Hypothalamus (tissue), 51 donors: ENCODE measurements at places on chromosomes 4 and X.

DNA sequence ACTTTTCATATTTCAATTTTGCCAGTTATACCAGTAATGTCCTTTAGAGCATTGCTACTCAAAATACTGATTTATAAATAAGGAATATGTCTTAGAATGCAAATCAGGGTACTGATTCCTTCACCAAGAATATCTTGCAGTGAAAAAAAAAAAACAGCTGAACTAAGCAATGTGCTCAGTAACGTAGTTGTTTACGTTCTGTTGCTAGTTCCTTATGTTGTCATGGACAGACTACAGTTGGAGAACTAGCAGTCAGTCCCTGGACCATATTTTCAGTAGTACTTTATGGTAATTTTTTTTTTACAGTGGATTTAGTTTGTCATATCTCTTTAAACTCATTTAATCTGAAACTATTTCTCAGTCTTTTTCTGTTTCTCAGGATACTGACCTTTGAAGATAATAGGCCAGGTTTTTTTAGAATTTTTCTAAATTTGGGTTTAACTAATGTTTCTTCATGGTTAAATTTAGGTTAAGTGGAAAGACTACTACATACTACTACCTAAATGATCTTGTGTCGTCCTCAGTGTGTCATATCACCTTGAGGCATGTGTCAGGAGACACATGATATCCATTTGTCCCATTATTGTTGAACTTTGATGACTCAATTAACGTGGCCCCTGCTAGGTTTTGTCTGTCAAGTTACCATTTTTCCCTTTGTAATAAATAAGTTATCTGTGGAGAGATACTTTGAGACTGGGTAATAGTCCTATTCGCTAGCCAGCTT is 21.0 kb downstream of the SMARCAD1 start:
- DNase-seq = no peak

DNA sequence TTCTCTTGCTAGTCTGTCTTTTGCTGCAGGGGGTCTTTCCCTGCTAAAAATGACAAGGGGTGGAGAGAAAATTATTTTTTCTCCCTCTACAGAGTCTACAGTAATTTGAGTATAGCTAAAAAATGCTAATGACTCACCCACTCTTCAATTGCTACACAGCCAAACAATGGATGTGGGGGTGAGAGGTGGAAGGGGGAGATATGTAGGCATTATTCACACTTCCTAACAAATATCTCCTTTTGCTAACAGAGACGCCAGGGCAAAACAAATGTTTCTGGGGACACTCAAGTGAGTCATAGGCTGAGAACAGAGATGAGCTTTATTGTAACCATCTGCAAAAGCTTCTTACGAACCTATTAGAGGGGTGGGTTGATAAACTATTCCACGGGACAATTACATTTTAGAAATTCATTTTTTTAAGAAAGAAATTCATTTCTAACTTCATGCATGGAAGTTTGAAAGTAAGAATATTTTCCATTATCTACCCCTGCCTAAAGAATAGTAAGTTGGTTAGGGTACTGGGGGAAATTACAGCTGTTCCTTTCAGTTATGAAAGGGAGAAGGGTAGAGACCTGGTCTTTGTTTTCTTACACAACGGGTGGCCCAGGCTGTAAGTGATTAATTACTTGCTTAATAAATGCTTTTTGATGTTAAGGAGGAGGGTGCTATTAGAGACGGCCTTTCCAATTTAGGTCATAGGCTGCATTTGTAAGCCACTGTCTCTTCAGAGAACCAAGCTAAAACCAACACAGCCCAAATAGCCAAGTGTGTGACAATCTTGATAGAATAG is 12.8 kb downstream of the SCD5 start:
- no peak for DNase-seq

DNA sequence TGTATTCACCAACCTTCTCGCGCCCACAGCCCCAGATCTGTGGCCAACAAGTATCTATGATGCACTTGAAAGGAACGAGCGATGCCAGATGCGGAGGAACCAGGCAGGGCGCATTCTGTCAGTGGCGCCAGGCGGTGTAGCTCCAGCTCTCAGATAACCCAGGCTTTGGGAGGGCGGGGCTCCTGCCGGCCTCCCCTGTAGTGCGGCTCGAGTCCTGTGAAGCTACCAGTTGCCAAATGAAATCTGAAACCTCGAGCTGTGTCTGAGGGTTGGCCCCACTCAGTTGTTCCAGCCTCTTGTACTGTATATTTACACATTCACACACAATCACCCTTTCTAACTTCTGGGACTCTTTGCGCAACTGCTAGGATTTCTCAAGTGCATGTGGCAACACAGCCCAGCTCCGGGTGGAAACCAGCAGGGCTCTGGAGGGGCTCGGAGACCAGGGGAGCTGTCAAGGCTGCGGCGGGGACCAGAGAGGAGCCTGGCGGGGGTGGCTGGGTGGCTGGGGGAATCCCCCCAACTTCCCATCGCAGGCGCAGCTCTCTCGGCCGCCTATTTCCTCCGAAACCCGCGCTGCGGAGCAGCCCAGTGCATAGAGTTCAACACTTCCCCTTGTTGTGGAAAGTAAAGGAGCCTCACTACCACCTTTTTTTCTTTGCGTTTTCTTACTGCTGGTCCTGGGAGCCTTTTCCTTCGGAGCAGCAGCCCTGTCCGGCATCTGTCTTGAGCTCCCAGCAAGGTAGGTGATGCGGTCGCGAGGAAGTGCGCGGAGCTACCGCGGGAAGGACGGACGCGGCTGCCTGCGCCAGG is at the start of gene ARHGAP24:
Gene ARHGAP24, plus strand, starts transcription at position 333 of the 813 bp plus-strand sequence.
- peak; percentile 28 for DNase-seq

DNA sequence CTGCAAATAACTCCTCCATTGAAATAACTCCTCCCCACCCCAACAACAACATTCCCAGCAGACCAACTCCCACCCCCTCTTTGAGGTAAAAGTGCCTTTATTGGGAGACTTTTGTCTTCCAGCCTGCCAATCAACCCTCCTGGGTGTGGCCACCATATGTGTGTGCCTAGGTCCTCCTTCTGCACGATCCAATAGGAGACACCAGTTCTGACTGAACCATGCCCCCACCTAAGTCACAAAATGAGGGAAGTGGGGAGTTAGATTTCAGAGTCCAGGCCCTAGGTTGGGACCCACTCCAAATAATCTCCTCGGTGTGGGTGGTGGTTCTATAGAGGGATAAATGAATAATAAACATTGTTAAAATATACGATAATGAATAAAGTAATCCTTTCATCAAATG is 3.0 kb downstream of the PLP2 start:
- DNase-seq = no peak

DNA sequence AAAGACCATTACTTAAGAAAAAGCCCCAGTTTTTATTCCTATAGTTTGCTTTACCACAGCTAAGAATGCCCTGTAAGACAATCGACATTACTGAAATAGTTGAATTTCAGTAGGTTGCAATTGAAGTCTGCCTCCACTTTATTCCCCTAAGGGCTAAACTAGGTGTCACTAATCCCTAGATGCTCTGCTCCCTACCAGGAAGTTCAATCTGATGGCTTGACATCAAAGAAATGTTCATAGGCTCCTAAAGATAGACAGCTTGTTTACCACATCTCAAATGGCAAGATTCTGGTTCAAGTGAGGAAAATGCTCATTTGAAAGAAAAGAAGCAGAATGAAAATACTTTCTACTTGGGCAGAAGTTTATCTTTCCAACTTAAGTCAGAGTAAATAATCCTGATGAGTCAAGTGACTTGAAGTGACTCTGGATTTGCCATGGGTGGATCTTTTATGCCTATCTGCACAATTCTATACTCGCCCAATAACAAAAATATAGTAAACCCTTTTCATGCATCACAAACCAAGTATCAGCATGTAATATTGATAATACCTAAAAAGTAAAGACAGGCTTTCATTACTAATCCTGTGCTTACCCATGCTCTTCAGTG is 117.2 kb downstream of the SH3RF1 start:
- no peak for DNase-seq

DNA sequence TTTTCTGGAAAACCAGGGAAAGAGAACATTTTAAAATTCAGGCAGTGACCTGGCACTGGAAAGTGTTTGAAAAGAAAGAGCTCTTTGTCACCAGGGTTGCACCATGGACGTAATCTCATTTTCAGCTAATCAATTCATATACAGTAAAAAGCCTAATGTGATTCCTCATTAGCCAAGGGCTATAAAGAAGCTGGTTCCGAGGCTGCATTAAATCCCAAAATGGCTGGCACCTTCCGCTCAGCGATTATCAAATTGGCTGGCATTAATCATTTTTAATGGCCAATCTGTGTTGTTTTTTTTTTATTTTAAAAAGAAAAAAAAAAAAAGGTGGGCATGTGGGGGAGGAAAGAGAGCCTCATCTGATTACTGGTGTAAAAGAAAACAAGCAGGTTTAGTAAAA is 341.4 kb downstream of the RAB28 start:
- no peak for DNase-seq

- DNase-seq = no peak
These were observed 32.7 kb downstream of the TMSB4X start for GRCh38 chrX:13007519-13008188.

DNA sequence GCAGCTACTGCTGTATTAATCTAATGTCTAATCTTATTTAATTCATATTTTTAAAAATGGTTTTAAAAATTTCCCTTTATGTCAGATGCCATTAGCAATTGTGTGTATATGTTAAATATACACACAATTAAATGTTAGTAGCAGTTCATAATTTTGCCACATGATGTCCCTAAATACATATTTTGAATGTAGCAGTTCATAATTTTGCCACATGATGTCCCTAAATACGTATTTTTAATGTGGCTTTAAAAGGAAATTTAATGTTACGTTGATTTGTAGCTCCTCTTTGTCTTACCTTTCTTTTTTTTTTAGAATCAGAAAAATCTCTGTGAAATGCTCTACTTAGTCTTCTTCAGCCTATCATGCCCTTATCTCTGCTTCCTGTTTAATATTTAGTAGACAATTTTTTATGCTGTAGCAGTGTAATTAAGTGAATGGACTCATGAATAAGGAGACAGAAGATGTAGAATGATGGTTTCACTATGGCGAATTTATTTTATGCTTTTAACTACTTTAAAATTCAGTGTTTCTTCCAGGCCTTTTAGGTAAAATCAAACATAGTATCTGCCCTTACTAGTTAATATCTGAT is 26.1 kb downstream of the RBM46 start:
- no peak for DNase-seq

DNA sequence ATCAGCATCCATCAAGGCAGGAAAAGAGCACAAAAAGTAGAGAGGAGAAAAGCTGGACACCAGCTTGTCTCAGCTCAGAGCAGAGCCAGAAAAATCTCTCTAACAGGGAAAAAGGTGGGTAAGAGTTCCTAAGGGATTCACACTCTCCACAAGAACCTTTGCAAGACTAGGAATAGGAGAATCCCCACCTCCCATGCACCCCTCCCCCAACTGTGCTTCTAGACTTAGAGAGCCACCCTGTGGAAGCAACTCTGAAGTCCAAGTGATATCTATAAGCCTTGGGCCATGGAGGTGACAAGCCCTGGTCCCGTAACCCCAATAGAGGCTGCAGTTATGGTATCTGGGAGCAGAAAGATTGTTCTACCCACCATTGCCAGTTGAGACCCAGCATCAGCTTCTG is 267.6 kb upstream of the MTMR8 start:
- no peak for DNase-seq

GRCh38 chrX:129798888-129799287 is 19.1 kb downstream of the SASH3 start:
- DNase-seq = no peak

- DNase-seq = no peak
These were observed 276.6 kb downstream of the CCSER1 start for GRCh38 chr4:90403781-90404180.

- DNase-seq = no peak
These were observed 641.0 kb upstream of the PITX2 start for GRCh38 chr4:111263836-111264235.

GRCh38 chr4:116551806-116552205 is 533.6 kb downstream of the TRAM1L1 start:
- no peak for DNase-seq
